ENCODE measurements at places on chromosomes 16 and 17.
A peak's percentile ranks its signal among the peaks of the same experiment; 100 is the strongest.

DNA sequence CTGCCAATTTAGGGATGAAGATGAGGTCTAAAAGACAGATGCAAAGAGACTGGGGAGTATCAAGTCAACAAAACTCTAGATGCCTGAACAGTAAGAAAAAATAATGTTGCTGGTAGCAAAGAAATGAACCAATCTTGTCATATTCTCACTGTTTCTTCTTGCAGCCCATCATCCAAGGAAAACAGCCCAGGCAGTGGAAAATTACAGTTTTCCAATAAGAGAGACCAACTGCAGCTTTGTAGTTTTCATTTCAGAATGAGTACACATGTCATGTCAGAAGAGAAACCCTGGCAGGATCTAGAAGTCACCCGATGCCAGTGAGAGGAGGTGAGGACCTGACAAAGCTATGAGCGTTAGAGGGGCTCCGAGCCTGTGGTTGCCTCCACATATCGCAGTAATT is 500.4 kb upstream of the PSMD7 start:
- DNase-seq, result no peak

DNA sequence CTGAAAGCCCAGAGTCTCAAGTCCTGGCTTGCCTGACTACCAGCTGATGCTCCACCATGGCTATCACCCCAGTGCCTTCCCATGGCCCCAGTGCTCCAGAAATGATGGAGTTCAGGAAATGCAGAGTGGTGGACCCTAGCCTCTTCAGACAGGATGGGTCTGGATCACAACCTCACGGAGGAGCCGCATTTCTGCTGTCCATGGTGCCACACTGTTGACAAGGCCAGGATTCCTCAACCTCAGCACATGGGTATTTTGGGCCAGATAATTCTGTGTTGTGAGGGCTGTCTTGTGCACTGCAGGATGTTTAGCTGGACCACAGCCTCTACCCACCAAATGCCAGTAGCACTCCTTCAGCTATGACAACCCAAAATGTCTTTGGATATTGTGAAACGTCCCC is 6.7 kb upstream of the CRHR1 start:
- no peak for DNase-seq

DNA sequence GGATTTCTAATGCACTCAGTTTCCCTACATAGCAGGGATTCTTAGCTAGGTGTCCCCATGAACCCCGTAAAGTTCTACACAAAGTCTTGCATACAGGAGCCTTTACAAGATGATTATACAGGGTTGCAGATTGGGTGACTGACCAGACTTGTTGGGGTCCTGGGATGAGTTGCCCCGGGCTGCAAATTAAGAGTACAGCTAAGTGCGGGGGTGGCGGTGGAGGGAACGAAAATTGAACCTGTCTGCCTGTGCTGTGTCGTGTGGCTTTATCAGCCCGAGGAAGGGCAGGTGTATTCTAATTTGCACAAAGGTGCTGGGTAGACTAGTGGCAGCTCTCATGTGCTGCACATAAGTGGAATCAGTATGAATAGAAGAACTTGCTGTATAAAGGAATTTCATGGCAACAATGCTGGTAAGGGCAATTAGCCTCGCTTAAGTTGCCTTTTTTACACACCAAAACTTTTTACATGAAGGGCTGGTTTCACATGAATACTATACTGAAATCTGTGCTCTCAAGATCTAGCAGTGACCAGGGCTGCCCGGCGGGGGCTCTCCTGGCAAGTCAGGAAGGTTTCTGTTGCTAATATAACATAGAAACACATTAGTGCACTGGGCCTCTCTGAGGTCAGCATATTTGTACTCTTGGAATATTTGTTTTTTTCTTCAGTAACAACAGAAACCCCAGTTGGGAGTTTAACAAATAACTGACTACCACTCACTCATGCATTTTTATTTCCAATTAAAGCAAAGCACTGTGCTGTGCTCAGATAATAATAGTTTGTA is 50.7 kb downstream of the ADCY7 start:
- no peak for DNase-seq

- DNase-seq, result no peak
These were observed 173.6 kb downstream of the PRKCA start for GRCh38 chr17:66476014-66476413.

DNA sequence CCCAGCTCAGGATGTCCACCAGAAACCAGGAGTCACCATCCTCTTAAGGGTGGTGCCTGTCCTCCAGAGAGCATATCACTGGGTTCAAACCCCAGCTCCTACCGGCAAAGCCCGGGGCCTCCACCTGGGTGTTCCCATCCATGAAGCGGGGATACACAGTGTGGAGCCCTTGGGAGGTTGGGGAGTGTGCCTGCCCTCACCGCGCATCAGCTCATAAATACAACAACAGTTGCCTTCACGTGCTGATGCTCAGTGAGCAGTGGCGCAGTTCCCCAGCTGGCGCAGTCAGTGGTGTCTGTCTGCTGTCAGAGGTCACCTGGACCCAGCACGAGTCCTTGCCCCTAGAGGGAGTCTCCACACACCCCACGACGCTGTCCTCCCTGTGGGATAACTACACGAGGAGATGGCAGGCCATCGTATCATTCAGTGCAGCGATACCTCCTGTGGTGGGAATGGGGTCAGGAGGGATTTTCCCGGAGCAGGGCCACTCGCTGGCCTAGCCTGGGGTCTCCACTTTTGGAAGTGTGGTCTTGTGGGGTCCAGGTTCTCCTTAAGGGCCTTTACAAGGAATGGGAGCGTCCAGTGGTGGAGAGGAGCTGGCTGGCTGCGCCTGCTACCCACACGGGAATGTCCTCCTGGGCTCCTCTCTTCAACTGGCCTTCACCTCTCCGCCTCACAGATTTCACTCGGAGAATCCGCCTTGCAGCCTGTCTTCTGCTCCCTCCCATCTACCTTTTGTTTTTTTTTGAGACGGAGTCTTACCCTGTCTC is 2.3 kb upstream of the ELOB start:
- DNase-seq, result no peak

- DNase-seq, result no peak
These were observed 46.1 kb upstream of the BPTF start for GRCh38 chr17:67779098-67779672.

- no peak for DNase-seq
These were observed 1.4 kb downstream of the MPG start for GRCh38 chr16:79151-80054.

DNA sequence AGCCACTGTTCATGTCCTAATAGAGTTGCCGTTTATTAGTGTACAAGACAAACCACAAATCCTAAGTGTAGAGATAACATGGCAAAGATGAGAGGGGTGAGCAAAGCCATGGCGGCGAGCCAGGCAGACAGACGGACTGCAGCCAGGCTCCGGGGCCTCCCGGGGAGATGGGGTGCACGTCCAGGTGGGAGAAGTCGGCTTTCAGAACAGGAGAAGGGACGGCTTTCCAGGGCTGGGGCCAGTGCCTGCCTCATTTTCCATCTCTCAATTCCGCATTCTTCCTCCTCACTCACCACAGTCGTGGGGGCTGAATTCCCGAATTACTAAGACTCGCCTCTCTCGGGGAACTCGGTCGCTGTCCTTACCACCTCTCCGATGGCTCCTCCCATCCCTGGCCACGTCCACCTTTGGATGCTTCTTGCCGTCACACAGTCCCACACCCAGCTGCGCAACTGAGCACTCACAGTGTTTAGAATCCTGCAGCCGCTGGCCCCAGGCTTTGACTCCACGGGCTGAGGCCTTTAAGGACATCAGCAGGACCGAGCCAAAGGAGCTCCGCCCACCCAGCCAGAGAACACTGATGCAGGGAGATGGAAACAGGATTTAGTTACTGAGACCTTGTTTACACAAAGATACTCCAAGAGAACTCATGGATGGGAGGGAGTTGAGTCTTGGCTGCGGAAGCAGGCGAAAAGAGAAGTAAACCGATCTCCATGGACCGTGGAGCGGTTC is 59.7 kb downstream of the RNF112 start:
- no peak for DNase-seq

- DNase-seq, result no peak
These were observed 15.6 kb upstream of the RHOT1 start for GRCh38 chr17:32126746-32127145.

- peak; percentile 69 for DNase-seq
These were observed 36.1 kb downstream of the RNF112 start for GRCh38 chr17:19447085-19447583.

DNA sequence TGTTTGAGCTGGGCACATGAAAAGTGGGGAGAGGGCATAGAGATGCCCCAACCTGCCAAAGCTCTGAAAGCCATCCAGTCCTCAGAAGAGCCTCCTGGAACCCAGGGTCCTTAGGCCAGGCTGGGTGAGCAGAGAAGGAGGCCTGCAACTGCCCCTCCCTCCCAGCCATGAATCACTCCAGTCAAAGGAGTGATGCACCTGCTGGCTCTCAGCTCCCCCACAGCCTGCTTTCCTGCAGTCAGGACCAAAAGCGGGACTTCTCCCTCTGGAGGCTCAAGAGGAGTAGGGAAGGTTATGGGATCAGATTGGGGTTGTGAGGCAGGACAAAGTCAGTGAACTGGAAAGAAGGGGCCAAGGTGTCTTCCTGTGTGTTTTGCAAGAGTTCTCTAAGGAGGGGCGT is 145.6 kb downstream of the TMEM132E start:
- no peak for DNase-seq

DNA sequence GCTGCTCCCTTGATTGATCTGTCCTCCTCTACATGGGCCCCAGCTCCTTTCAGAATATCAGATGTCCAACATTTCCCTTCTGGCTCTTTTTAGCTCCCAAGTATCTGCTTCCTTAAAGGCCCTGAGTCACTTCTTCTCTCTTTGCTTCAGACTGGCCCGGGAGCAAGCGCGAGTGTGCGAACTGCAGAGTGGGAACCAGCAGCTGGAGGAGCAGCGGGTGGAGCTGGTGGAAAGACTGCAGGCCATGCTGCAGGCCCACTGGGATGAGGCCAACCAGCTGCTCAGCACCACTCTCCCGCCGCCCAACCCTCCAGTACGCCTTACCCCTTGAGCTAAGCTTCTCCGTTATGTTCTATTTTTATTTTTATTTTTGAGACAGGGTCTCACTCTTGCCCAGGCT is 12.3 kb downstream of the CNTROB start:
- DNase-seq, result no peak

GRCh38 chr17:14622615-14623101 is 321.8 kb downstream of the HS3ST3B1 start:
- DNase-seq, result no peak

GRCh38 chr16:1817276-1817589 is 9.4 kb downstream of the HAGH start:
- DNase-seq, result no peak

GRCh38 chr17:64387545-64388171 is 3.0 kb downstream of the PECAM1 start:
- DNase-seq, result no peak

DNA sequence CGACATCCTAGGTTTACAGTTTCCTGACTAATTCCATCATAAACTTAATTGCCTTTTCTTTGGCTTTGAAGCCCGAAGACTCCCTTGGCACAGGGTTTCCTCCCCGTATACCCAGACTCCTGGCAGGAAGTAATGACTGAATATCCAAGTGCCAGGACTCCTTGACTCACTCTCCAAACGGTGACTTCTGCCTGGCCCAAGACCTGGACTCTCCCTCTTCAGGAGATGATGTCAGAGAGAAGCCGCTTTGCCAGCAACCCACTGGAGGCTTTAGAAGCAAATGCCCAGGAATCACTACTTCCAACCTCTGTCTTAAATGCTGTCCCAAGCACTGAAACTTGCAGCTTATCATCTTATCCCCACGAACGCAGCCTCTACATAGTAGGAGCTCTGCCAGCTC is 146.5 kb downstream of the RGS9 start:
- DNase-seq, result no peak

DNA sequence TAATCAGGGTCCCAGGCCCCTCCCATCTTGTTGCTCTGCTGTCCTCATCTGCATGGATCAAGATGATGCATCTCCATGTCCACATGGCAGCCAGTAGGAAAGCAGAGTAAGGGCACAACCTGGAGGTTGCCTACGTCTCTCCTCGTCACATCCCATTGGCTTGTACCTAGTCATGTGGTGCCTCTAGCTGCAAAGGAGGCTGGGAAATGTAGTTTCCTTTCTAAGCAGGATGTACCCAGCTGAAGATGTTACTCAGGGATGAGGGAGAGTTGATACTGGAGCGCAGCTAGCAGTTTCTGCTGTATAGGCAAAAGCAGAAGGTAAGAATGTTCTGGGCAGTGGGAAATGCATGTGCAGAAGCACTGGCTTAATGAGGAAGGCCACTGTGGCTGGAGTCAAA is 20.8 kb downstream of the ABCC1 start:
- DNase-seq, result no peak

- DNase-seq, result no peak
These were observed 42.6 kb downstream of the CYTH1 start for GRCh38 chr17:78739331-78739931.

- DNase-seq, result no peak
These were observed 193.7 kb downstream of the SHCBP1 start for GRCh38 chr16:46427340-46428107.

DNA sequence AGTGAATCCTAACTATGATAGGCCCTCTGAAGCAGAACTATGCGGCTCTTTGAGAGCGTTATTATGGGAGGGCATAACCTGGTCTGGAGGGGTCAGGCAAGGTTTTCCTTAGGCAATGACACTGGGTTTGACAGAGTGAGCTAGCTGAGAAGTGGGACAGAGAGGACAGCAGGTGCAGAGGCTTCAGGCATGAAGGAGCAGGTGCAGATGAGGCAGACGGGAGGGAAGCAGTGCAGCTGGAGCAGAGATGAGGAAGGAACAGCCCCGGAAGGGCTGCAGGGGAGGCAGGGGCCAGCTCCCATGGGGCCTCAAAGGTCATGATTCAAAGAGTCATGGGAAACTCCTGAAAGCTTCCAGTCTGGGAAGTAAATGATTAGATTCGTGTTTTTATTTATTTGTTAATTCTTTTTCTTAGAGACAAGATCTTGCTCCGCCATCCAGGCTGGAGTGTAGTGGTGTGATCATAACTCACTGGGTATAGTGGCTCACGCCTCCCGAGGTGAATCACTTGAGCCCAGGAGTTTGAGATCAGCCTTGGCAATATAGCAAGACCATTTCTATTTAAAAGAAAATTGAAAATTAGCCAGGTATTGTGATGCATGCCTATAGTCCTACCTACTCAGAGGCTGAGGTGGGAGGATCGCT is 5.4 kb downstream of the MARCHF10 start:
- DNase-seq, result no peak

DNA sequence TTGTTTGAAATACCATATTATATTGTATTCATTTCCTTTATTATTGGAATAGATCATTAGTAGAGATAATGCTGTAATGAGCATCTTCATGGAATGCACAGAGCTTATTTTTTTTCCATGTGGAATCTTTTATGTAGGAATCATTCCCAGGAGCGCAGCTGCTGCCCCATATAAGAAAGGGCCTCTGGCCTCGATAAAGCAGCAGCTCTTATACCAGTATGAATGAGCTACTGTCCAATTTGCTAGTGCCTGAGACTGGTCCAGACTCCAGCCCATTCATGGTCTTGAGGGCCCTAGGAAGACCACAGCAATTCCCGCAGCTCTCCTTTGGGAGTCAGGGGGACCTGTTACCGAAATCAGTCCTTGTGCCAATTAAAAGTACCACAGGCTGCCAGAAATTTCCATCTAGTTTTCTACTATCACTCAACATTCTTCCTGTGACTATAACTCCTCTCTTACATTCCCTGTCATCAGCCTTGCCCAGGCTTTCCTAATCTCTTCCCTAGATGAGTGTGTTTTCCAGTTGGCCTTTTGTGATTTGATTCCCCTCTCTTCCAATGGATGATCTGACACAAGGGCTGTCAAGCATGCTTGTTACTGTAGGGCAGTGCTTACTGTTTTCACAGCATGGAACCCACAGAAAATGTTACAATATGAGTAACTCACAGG is 1.9 kb downstream of the ZNF843 start:
- DNase-seq, result no peak

- no peak for DNase-seq
These were observed 17.1 kb downstream of the MPP2 start for GRCh38 chr17:43890240-43890639.
